ENCODE measurements at places on chromosomes 12 and 14. TPM values are rescaled to one million over a fixed set of nuclear protein-coding genes. Genes with fewer than 3 reads are reported as not detected.

The POTEM gene
- not detected for total RNA-seq

The HOXC6 gene
- not detected for total RNA-seq

The SLC6A13 gene
- total RNA-seq, result 0.95 TPM

The IL26 gene
- 5.7 TPM for total RNA-seq

The RPS6KL1 gene
- total RNA-seq, result 5.9 TPM

The PLXNC1 gene
- 38.7 TPM for total RNA-seq

The HOXC13 gene
- not detected for total RNA-seq

The ANO4 gene
- total RNA-seq, result not detected

The TGM1 gene
- 6.7 TPM for total RNA-seq

The STAC3 gene
- total RNA-seq, result 5.7 TPM

The ITGA7 gene
- total RNA-seq, result 1.3 TPM

The CMA1 gene
- total RNA-seq, result not detected

The DHH gene
- total RNA-seq, result 0.07 TPM

The DCN gene
- total RNA-seq, result not detected

The ACSS3 gene
- total RNA-seq, result 0.05 TPM

The SLC16A7 gene
- 19.8 TPM for total RNA-seq

The LRP1-AS gene
- not detected for total RNA-seq

The SMCO3 gene
- not detected for total RNA-seq

The VCPKMT gene
- 12.1 TPM for total RNA-seq

The IGFBP6 gene
- total RNA-seq, result not detected

The MFAP5 gene
- not detected for total RNA-seq

The METAP2 gene
- total RNA-seq, result 66.2 TPM

The PZP gene
- not detected for total RNA-seq

The CLMN gene
- total RNA-seq, result 0.29 TPM

The TRIM9 gene
- 0.22 TPM for total RNA-seq

The KCNMB4 gene
- 0.15 TPM for total RNA-seq

The FOXA1 gene
- not detected for total RNA-seq

The TTC9 gene
- total RNA-seq, result 12.5 TPM

The CLEC7A gene
- 0.83 TPM for total RNA-seq

The IGF1 gene
- total RNA-seq, result 0.46 TPM

The SERPINA6 gene
- not detected for total RNA-seq
